ENCODE measurements at places on chromosomes 3 and 15.

- DNase-seq: no peak
Observed at GRCh38 chr3:194165271-194166018, 29.5 kb downstream of the HES1 start.

DNA sequence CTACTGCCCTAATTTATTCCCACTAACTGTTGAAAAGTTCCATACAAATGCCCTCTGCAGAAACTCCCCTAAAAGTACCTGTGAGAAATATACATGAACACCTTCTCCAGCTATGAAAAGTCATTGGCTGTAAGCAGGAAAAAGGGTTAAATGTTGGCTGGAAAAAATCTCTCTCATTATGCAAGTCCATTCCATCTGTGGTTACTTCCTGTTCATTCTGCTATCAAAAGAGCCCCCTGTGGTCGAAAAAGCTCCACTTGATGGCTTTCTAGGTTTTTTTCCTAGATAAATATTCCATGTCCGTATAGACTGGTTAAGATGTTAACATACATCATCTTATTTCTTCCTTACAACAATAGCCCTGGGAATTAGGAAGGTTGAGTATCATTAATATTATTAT is 56.2 kb upstream of the AKAP13 start:
- no peak for DNase-seq

DNA sequence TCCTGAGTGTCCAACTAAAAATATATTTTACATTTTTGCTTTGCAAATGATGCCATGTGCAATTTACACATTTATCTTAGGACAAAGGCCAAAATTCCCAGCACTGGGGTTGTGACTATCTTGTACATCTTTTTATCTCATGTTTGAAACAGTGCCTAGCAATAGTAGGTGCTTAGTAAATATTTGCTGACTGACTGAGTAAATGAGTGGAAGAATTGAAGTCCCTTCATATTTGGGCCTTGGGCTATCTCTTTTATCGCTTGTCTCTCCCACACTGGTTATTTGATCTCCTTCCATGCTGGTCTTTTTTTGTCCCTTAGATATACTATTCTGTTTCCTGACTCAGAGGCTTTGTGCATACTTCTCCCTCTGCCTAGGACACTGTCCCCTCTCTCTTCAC is 213.1 kb upstream of the GOLGA6L4 start:
- DNase-seq: no peak

- peak; percentile 39 for DNase-seq
Observed at GRCh38 chr15:78131295-78132061, at the start of gene CIB2. TSS of gene CIB2 (minus strand) at chr15:78131445. CDS start at chr15:78131215, 230 bp downstream.

DNA sequence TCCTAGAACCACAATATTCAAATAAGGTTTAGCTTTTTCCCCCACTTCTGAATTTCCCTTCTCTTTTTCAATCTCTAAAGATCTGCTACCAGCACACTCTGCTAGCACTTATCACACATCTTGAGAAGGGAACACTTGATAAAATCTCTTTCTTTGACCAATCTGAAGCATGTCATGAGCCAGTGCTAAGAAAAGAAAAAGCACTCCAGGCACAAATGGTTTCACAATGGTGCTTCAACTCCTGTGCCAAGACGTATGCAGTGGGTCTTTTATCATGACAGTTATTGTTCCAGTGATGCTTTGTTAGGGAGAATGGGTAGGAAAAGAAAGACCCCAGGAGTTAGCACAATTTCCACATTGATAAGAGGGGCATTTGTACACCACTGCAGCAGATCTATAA is 248.4 kb downstream of the ZNF385D start:
- no peak for DNase-seq

- DNase-seq: peak; percentile 42
Observed at GRCh38 chr3:41808152-41808551, 153.8 kb downstream of the ULK4 start.

- DNase-seq: no peak
Observed at GRCh38 chr3:40821315-40821714, 296.6 kb downstream of the ZNF621 start.

GRCh38 chr3:10119376-10119775 is 3.9 kb downstream of the BRK1 start:
- no peak for DNase-seq

DNA sequence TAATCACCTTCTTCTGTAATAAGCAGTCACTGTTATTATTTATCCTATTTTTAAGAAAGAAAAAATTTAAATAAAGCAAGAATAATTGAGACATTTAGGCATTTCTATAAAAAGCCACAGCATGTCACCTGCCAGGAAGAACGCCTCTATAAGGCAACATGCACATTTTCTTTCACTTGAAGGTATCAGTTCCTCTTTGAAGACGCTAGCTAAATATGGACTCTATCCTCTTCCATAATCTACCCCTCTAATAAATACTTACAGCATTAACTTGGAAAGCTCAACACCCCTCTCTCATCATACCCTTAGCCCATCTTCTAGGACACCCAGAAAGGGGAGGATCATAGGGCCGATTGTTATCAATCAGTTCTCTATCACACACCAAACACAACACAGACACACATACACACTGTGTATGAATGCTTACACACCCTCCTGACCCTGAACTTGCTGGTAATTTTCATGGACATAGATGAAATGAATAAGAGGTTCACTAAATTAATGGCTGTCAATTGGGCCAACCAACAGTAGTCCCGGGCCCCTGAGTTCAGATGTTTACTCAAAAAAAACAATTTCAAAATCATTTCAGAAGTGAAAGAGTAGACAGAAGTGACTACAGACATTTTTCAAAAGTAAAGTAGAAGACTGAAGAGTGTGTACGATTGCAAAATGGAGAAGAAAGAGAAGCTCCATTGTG is 102.5 kb downstream of the ZMAT3 start:
- no peak for DNase-seq

DNA sequence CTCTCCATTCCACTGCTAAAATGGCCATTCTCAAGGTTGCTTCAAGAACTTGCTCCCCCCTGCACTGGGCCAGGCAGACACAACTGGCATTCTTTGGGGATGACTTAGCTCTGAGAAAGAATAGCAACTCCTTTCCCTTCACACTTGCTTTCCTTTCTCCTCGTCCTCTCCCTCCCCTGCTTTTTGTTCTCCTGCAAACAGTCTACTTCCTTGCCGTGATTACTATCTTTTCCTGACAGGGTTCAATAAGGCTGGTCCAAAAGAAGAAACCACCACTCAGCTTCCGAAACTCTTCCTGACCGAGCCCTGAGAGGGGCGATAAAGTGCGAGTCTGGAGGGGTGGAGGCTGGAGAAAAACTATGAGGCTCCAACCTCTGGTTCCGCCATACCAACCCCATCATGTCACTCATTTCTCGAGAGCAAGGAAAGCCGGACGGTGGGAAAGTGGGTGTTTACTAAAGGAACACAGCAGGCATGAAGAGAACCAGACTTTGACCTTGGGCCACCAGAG is 5.0 kb downstream of the AMOTL2 start:
- no peak for DNase-seq

DNA sequence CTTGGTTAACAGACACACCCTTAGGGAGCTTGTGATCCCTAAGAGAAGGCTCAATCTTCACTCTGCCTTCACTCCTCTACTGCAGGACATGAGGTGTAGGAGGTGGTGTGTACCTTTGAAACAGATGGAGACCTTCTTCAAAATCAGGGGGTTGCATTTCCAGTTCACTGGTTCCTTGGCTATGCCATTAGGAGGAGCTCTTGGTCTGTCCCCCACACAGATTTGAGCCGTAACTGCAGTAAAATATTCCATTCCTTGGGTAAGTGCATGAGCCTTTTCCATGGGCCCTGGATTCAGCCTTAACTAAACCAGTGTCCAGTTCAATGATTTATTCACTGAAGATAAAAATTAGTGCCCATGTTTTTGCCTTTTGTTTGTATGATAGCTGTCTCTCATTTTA is 144.6 kb downstream of the MCTP2 start:
- DNase-seq: no peak

GRCh38 chr3:159637883-159638542 is 350.6 kb upstream of the IL12A start:
- no peak for DNase-seq

- DNase-seq: no peak
Observed at GRCh38 chr3:101104321-101104720, 111.1 kb upstream of the ABI3BP start.

DNA sequence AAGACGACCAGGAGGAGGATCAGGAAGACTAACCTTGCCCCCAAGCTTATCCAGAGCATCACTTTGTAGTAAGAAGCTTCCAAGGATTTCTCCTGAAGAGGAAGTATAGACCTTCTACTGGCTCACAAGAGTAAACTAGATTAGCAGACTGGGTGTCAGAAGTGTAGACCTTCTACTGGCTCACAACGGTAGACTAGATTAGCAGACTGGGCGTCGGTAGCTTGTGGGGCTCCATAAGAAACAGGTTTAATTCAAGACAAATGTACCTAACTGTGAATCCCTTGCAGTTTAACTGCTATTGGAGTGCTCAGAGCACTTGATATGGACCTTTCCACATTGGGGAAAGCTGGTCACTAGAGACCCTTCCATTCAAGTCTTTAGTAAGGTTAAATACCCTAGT is 12.9 kb downstream of the FBXO40 start:
- no peak for DNase-seq

GRCh38 chr15:98504998-98505397 is 143.3 kb upstream of the IGF1R start:
- no peak for DNase-seq
